ENCODE measurements at places on chromosomes 4 and X. TPM values are rescaled to one million over a fixed set of nuclear protein-coding genes. Genes with fewer than 3 reads are reported as not detected.

WDR17 gene
- total RNA-seq = 0.47 TPM

SMR3A gene
- not detected for total RNA-seq

DNA sequence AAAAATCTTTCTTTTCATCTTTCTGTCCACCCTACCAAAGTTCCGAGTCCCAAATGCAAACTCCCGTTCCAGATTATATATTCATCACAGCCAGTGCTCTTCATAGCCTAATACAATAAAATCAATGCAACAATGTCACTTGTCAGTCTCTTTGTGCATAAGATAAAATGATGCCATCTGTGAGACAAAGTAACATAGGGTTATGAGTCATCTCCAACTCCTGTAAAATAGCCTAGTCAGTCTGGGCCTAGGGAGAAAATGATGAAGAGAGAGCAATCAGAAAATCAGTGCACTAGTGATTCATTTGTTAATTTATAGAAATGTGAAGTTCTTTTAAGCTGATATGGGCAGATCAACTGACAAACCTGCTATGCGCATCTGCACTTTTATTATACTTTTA lies 689.1 kb upstream of the DIAPH2 start:
- DNase-seq = no peak

DNA sequence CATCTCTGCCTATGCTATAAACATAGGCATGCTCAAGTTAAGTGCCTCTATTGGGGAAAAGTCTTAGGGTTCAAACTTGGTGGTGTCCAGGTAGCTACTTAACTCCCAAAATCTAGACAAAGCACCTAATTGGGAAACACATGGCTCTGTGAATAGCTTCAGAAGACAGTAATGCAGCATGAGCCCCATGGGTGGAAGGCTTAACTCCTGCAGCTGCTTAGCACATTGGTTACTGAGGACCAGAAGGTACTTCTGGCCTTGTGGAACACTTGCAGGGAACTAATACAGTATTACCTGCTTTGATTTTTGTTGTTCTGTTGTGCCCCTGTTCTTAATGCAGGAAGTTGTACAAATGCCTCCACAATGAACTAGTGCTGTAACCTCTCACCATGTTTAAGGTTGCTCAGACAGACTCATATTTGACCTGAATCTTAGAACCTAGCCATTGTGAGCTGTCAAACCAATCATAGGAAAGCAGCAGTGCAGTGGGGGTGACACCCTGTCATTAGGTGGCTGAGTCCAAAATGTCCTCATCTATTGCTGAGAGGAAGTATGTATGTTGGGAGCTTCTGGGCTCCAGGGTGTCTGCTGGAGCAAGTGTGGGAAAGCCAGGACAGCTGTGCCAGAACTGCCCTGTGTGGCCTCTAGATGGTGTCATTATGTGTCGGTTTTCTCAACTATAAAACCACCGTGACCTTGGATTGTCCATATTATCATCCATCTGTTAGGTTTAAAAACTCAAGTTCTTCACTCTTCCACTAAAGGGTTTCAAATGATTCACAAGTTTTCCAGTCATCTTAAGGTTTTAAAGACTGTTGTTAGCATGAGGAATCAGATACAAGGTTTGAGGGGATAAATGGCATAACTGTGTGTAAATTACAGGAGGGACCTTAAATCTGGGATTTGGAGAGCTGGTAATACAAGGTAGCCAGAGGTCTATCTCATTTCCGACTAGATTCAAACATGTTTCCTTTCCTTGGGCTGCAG lies 69.9 kb upstream of the WDR1 start:
- DNase-seq = no peak

DNA sequence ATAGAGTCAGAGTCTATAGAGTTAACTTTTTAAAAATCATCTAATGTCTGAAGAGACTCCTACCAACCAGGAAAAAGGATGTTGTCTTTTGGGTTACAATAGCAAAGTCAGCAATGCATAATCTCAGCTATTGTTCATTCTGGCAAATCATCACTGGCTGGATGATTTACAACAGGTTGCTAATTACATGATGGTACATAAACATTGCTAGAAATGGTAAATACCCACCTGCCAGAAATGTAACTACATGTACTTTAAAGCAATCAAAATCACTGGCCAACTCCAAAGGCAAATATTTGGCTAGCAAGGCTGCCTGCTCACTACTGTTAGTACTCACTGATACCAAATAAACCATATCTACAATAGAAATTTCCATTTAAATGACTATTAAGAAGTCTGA lies 91.1 kb downstream of the PPP3CA start:
- no peak for DNase-seq

ERAS gene
- total RNA-seq = not detected

DNA sequence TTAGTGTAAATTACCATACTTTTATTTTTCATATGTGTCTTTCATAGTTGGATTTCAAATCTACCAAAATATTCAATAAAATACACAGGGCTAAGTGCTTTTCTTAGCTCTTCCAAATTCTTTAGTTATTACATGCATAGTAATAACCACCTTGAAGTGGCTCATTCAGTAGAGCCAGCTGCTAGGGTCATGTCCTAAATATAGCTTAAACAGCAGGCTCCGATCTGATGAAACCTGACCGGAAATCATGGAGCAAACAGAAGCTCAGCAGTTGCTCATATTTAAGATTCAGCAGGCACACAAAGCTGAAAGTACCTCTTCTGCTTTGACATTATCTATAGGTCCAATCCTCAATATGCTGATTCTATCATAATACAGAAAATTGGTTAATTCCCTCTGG lies 1470.4 kb downstream of the ADGRL3 start:
- DNase-seq = no peak

CXCL9 gene
- total RNA-seq = not detected

DNA sequence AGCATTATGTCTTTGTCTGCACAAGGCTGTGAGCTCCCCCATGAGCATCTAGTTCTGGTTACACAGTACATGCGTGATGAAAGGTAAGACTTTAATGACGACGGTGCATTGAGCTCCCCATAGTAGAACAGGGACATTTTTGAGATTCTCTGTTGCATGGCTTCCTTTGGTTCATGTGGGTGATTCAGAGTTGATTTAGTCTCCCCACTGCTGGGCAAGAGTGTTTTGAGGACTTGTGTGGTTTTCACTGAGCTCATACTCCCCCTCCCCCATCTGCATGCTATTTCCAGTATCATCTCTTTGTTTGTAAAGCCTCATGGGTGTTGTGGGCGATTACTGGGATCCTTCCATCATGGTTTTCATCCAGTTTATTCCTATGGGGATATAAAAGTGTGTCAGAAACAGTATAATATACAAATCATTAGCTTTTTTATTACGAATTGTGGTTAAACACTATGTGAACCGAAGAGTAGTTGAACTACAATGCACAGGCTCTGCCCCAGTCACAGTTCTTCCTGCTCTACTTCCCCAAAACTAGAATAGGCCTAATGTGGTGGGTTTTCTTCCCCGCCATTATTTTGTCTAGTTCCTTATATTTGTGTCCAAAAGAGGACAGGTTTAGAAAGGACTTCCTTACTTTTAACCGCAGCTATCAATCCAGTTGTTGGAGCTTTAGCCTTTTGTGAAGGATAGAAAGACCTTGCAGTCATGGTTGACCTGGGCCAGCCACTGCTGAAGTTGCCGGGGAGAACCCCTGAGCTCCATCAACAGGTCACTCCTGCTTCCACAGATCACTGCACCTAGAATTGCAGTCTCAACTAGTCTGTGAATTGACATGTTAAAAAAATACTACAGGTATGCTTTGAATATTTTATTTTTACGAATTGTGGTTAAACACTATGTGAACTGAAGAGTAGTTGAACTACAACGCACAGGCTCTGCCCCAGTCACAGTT lies 30.4 kb downstream of the KIT start:
- no peak for DNase-seq

CT45A2 gene
- total RNA-seq = not detected

- DNase-seq = no peak
Observed at GRCh38 chr4:182091128-182091527, 152.1 kb upstream of the TENM3 start.

- DNase-seq = no peak
Observed at GRCh38 chr4:103073792-103074438, 2.6 kb downstream of the SLC9B2 start.

GRCh38 chr4:123505095-123506010 lies 108.8 kb downstream of the SPRY1 start:
- no peak for DNase-seq

DNA sequence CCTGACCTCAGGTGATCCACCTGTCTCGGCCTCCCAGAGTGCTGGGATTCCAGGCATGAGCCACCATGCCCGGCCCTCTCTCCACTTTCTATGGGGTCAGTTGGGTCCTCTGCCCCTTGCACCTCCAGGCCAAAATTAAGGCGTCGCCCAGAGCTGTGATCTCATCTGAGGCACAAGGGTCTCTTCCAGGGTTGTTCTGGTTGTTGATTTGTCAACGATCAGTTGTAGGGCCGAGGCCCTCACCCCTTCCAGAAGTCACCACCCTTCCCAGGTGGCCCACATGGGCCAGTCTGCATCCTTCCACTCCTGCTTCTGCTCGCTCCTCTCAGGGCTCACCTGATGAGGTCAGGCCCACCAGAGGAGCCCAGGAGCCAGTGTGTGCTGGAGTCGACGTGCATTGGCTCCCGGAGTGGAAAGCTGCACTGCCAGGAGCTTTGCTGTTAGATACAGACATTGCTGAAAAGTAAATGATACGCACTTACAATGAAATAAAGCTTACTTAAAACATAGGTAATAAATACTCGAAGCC lies 14.3 kb upstream of the TMEM271 start:
- DNase-seq = no peak

GRCh38 chrX:23844502-23845138 lies 61.6 kb downstream of the SAT1 start:
- no peak for DNase-seq
